ENCODE measurements at places on chromosomes 11 and 22.

- DNase-seq: no peak
Observed at GRCh38 chr11:104033561-104033960, 2.9 kb upstream of the DDI1 start.

DNA sequence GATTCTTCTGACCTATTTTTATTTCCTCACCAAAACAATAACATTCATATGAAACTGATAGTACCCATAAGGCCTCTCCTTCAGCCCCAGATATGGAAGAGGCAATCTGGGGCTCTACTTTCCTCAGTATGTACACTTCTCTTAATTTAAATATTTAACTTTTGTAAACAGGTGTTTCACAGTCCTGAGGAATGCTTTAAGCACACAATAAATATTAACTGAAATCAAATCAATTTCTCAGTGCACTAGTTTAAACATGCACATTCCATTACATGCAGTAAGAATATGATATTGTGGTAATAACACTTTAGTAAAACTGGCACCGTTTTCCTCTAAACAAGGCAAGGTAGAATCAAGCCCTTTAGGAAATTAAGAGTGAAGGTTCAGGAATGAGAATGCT lies 28.9 kb downstream of the APIP start:
- DNase-seq: no peak

GRCh38 chr11:74470526-74470925 lies 3.2 kb upstream of the KCNE3 start:
- no peak for DNase-seq

- no peak for DNase-seq
Observed at GRCh38 chr11:73219396-73220285, 1.6 kb downstream of the P2RY2 start.

- DNase-seq: no peak
Observed at GRCh38 chr11:132646890-132647289, 885.4 kb downstream of the OPCML start.

- DNase-seq: no peak
Observed at GRCh38 chr22:41469218-41469851, 418 bp downstream of the ACO2 start.

DNA sequence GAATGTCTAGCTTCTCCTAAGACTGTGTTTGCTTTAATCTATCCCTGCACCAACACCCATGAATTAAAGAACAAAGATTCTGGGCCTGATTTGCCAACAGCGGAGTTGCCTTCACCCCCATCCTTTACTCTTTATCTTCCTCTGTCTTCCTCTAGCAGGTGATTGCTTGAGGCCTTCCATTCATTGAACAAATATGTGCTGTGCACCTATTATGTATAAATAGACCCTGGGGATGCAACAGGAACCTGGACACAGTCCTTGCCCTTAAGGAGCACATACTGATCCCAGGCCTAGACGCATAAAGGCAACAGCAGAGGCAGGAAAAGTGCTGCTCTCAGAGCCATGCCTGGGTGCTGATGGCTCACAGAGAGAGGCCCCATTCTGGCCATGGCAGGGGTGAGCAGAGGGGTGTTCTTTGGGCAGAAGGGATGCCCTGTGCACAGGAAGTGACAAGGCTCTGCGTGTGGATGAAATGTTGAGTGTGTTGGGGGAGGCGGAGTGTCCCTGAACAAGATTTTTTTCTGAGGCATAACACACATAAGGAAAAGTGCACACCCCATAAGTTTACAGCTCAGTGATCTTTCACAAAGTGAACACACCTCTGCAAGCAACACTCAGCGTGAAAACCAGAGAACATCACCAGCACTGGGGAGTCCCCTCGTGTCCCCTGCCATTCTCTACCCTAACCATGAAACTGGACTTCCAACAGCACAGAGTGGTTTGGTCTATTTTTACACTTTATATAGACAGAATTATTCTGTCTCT lies 145.9 kb downstream of the GRIK4 start:
- no peak for DNase-seq
